ENCODE measurements at places on chromosomes 5 and 9.

- DNase-seq = no peak
These were observed 10.9 kb upstream of the GADD45G start for GRCh38 chr9:89593727-89594427.

DNA sequence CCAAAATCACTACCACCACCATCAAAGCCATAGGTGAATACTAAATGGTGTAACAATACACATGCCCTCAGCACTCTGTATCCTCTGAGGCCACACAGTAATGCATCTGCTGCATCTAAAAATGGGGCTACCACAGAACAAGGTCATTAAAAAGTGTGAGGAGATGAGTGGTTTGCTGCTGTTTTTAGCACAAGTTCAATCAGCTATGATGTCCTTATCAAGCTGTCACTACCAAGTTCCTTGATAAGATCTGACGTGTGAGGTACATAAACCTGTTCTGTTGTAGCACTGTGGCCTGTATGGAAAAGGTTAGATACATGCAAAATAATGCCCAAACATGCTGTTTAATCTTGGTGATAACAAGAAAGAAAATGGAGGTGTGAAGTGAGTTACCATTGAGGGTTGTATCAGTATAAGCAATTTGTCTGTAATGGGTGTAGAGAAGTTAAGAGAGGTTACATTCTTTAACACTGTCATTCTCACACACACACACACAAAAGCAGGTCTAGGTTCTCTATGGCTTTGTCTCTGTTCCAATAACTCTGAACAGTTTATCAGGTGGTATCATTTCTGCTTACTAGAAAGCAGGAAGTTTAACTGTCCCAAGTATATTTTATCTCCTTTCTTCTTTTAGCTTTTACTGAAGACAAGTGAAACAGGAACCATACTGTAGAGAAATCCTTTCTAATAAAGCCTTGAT lies 252.9 kb downstream of the CWC27 start:
- no peak for DNase-seq

GRCh38 chr5:168438349-168438748 lies 47.9 kb upstream of the RARS1 start:
- no peak for DNase-seq

GRCh38 chr9:79014929-79015699 lies 556.7 kb upstream of the TLE4 start:
- no peak for DNase-seq

DNA sequence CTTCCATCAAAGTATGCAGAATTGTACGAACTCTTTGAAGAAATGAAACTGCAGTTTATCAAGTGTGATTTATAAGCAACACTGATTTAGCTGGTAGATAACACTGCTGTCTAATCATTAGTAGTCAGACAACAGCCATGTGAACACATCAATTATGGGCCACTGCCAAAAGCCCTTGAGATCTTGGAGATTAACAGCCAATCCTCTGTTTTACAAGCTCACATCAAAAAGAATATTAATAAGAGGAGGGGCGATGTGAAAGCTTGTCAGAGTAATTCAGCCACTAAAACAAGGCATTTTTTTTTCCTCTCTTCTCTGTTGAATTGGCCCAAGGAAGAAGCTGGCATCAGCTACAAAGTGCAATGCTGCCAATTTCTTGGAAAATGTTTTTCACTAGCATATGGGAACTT lies 28.1 kb downstream of the ZNF608 start:
- no peak for DNase-seq

- no peak for DNase-seq
These were observed 6.9 kb downstream of the SREK1 start for GRCh38 chr5:66151030-66151429.

DNA sequence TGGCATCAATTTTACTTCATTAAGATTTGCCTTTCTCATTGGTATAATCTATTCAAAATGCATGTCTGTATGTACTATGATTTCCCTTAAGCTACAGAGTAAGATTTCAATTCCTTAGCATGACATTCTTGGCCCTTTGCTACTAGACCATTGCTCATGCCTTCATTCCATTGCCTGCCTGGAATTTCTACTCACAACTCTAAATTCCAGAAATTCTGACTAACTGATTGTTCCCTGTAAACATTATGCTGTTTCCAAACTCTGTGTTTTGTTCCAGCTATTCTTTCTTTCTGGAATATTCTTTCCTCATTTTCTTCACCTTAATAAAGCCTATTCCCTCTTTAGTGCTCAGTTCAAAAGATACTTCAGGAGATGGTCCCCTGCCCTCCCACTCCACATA lies 568.8 kb upstream of the SEMA6A start:
- no peak for DNase-seq

DNA sequence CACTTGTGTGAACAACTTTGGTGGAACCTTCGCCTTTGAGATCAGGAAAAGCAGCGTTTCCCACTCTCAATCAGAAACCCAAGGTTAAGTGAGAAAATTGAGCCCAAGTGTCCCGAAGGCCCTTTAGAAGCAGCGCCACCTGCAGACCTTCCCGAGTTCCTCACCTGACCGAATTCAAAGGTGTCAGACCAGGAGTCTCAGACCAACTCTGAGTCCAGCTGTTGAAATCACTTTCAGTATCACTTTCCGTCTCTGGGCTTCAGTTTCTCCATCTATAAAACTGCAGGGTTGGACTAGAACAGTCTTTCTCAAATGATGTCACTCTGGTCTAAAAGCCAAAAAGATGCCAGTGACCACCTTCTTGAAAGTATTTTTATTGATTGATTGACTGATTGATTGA lies 31.7 kb upstream of the GRHPR start:
- no peak for DNase-seq

DNA sequence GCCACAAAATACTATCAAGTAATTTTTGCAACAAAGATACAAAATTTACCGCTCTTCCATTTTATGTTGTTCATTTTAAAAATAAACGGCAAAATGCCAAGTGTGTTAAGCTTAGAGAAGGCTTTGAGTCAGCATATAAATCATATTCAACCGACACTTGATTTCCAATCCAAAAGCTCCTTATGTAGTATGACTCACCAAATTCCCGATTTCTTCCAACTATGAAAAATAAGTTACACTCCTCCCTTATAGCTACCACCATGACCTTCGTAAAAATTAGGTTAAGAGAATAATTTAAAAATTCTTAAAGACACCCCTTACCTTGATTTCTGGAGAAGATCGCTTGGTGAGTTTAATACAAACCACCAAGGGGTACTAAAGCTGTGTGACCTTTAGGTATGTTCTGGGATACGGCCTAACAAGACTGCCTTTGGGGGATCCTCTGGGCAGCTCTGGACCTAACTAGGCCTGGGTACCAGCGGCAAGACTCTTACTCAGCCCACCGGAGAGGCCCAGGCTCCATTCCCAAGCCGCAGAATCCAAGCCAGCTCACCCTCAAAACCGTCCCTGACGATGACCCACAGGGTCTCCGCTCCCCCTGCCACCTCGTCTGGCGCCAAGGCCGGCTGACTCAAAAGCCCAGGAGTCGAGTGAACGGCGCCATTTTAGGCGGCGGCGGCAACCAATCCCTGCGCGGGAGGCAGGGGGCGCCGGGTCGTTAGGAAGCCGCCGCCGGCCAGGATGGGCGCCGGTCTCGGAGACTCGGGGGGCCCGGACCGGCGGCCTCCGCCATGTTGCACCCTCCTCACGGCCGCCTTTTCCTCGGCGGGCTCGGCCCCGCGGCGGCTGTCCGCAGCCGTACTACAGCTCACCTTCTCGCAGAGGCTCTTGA lies 739 bp downstream of the PPP2CA start:
- peak; percentile 28 for DNase-seq

DNA sequence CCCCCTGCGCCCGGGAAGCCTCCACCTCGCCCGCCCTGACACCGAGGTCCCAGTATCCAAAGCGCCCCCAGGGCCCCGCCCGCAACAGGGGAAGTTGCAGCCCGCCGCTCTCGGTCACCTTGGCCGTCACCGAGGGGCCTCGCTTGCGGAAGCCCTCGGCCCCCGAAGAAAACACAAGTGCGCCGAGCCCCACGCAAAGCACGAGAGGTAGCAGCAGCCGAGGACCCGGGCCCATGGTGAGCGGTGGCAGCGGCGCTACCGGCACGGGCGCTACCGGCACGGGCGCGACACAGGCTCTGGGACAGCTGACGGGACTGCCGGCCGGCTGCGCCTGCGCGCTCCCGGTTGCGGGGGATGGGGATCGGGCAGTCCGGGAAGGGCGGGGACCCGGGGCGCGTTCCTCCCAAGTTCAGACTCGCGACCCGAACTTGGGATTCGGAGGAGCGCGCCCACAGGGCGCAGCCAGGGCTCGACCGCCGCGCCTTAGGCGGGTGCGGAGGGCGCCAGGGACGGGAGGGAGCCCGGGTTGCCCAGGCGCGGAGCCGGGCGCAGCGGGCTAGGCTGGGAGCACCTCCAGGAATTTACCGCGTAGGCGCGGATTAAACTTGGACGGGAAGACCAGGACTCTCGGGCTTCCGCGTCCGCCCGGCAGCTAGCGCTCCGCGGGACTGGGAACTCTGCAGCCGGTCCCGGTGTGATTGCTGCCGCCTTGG lies at the start of gene PPIC:
TSS of gene PPIC (minus strand) at position 335 of the 713 bp plus-strand sequence. CDS start at position 235, 100 bp downstream.
- no peak for DNase-seq

DNA sequence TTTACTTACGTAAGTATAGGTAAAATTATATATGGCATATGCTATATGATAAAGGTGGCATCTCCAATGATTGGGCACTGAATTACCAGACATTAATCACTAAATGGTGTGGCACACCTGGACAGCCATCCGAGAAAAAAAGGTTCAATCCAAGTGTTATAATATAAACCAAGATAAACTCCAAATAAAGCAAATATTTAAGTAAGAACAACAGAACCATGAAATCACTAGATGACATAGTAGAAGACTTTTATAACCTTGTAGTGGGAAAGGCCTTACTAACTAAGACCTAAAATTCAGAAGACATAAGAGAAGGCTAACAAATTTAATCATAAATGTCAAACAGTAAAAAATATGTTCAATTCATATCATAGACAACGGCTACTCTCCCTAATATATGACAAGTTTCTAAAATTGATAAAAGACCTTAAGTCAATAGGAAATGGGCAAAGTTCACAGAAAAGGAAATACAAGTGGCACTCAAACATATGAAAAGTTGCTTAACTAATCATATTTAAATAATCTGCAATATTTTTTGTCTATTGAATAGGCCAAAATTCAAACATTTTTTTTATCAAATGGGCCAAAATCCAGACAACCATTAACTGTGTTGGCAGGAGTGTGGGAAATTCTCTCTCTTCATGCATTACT lies 55.1 kb downstream of the ELOVL7 start:
- no peak for DNase-seq

DNA sequence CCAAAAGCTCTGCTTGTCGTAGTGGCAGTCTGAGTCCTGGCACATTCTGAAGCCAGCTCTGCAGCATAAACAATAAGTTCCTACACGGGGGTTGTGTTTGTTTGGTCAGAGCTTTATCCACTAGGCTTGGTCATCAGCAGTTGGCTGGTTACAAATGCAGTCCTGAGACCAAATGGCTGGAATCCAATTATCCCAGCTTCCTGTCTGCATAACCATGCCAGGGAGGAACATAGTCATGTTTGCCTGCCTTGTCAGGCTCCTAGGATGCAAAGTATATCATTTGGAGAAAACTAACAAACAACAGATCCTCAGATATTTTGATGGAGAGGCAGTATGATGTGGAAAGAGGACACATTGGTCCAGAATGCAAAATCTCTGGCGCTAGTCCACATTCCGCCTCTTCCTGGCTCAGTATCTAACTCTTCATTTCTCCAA lies 85.8 kb downstream of the FBXO38 start:
- DNase-seq = no peak

DNA sequence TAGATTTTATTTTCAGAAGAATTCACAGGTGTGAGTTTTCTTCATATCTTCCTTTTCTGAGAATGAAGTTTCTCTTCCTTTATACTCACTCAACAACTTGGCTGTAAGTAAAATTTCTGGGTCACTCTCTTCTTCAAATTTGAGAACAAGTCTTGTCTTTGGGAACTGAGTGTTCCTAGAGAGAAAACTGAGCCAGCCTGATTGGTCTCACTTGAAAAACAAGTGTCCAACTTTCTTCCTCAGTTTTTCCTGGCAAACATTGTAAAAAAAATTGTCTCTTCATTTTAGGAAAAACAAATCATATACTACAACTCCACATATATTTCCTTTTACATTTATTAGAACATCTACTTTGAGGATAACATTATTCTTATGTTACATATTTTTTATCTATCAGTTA lies 156.1 kb upstream of the GHR start:
- DNase-seq = no peak

- DNase-seq = no peak
These were observed 152.8 kb upstream of the LHFPL2 start for GRCh38 chr5:78801413-78801812.

GRCh38 chr5:103059525-103059924 lies 60.4 kb downstream of the GIN1 start:
- no peak for DNase-seq

DNA sequence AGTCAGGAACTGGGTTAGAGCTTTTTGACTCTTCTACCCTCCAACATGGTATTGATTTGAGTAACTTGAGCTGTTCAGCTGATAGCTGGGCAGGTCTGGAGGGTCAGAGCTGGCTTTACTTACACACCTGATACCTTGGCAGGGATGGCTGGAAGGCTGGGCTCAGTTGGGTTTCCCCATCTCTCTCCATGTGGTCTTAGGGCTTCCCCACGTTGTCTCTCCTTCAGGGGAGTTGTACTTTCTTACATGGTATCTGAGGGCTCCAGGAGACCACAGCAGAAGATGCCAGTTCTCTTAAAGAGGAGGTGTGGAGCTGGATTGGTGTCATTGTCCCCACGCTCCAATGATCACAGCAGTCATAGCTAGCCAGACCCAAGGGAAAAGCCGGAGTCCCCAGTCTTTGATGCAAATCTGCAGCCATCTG lies 25.6 kb downstream of the ISOC1 start:
- DNase-seq = no peak

GRCh38 chr5:53035868-53036381 lies 46.8 kb downstream of the ITGA2 start:
- DNase-seq = no peak

GRCh38 chr9:101119206-101119819 lies 90.8 kb downstream of the PLPPR1 start:
- no peak for DNase-seq

DNA sequence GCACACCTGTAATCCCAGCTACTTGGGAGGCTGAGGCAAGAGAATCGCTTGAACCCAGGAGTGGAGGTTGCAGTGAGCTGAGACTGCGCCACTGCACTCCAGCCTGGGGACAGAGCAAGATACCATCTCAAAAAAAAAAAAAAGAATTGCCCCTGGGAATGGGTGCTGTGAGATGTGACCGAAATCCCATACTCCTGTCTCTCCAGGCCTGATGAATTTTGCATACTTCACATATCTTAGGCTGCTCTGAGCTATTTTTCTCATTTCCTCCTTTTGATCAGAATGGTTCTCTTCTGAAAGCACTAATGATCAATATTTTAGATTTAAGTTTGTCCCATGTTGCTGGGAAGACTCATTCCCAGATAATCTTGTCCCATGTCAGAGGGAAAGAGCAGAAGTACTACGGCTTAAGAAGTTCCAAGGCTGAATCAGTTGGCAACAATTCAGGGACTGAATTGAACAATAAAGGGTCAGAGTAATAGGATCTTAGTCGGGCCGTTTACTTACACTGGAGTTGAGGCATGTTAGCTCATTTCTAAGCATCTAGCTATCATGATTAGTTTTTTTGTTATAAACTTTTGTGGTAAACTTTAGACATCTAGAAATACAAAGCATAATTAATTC lies 44.2 kb upstream of the TENT2 start:
- DNase-seq = no peak

- DNase-seq = no peak
These were observed 756.8 kb upstream of the CDH6 start for GRCh38 chr5:30436691-30437090.

Measured in stimulated activated CD8-positive, alpha-beta memory T cell treated with anti-CD3 and anti-CD28 coated beads, Interleukin-7, amount 100 ng/mL, for 24 hours (primary cell).